ENCODE measurements at places on chromosomes 6 and 20.

DNA sequence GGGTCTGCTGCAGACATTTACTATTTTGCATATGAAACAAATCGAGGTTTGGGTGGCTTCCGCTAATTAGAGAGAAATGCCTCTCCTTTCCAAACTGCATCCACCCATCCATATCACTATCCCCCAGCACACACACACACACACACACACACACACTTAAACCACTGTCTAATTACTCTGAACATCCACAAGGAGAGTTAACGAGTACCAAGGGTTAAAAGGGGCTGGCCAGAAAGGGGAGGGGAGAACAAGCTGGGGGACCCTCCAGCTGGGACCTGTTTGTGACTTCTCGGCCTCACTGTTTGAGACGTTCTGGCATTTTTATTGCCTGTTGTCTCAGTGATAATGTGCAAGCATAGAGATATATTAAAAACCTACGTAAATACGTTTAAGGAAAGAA lies 261.2 kb downstream of the FOXC1 start:
- DNase-seq, result no peak

DNA sequence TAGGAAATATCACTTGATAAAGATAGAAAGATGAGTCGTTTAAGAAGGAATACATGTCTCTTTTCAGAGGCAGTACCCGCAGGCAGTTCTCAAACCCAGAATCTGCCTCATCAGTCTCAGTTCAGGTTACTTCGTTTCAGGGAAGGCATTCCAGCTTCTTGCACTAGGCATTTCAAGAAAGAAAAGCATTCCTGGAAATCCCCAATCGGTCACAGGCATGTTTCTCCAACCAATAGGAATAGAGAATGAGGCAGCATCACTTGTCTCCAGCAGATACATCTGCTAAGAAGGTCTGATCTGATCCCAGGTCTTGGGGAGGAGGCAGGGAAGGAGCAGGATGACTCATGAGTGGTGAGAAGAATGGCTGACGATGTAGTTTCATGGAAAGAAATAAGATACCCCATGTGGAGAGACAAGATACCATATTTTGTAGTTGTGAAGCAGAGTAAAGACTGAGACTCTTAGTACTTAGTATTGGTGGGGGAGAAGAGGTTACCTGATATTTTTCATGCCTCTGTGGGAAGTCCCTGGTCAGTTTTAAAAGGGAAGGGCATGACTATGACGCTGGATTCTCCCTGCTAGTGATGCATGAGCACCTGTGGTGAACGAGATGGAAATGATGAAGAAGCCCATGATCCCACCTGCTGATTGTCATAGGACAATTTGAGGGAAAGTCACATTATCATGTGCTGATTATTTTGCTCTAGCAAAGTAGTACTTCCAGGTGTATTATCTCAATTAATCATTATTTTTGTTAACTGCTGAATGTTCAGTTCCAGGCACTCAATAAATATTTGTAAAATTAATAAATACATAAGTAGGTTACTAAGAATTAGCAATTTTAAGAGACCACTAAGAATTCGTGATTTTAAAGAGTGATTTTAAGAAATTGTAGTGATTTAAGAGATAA lies 20.3 kb upstream of the HLA-DRB1 start:
- DNase-seq, result peak; percentile 3

- no peak for DNase-seq
These were observed 86.5 kb downstream of the ASXL1 start for GRCh38 chr20:32444474-32445220.

- no peak for DNase-seq
These were observed 57.0 kb upstream of the PREP start for GRCh38 chr6:105459864-105460263.

GRCh38 chr20:38859070-38859690 lies 53.7 kb downstream of the PPP1R16B start:
- no peak for DNase-seq

DNA sequence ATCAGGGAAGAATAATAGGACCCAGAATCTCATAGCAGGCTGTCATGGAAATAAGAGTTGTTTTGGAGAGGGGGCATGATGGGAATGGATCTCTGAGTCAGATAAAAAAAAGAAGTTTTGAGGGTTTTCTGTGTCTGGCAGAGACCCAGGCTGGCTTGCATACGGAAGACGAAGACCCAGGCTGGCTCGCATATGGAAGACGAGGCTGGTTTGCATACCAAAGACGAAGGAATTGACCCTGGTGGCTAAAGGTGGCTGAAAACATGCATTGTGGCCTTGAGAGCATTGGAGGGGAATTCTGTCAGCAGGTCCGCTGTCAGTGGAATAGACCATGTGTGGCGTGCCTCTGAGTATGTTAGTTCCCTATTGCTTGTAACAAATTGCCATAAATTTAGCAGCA lies 335.1 kb downstream of the BTBD3 start:
- DNase-seq, result no peak

DNA sequence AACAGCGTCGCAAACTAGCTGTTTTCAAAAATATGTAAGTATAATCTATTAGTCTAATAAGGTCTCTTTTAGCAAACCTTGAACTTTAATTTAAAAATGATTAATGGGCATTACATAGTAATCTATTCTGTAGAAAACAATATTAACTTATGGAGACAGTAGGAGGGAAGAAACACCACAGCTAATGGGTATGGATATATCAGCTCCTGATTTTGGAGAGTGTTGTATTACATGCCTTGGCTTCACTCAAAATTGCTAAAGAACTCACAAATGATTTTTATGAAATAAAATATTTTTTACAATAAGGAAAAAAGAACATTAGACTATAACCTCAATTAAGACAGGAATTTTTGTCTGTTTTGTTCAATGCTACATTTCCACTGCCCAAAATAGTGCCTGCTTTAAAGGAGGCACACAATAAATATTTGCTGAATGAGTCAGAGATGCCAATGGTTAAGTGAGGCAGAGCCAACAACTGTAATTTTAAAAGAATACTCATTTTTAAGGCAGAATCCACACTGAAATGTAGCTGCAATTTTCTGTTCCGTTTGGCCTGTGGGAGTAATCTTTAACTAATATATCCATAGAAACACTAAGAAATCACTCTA lies 15.7 kb downstream of the ATG5 start:
- no peak for DNase-seq

DNA sequence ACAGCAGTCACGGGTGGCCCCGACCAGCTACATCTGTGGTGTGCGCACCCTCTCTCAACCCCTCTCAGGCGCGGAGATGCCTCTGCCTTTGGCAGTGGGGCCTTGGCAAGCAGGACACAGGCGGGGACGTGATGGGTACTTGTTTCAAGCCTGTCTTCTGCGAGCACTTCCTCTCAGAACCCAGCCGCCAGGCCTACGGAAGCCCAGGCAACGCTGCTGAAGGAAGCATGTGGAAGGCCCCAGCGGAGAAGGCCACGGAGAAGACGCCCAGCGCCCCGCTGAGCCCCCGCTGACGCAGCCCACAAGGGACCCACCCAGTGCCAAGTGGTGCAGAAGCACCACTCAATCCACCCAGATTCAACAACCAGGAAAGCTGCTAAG lies 13.0 kb downstream of the SERPINB6 start:
- DNase-seq, result no peak
